B cell (primary cell): ENCODE measurements at places on chromosomes 2 and 18.

- no peaks in the 10 kb centered on the region for H3K36me3 ChIP-seq
- DNase-seq = no peak
- H3K27me3 ChIP-seq = no peaks in the 10 kb centered on the region
- no peaks in the 10 kb centered on the region for H3K4me1 ChIP-seq
Measured at GRCh38 chr18:10120622-10121021, 206.8 kb downstream of the VAPA start.

- no peaks in the 10 kb centered on the region for H3K36me3 ChIP-seq
- no peak for DNase-seq
- H3K4me3 ChIP-seq = no peak overlapping the region
- no peak overlapping the region for H3K27ac ChIP-seq
- H3K27me3 ChIP-seq = no peaks in the 10 kb centered on the region
Measured at GRCh38 chr2:102337481-102338386, 17.9 kb upstream of the IL18R1 start.

GRCh38 chr2:126413079-126413478, 242.9 kb upstream of the GYPC start:
- DNase-seq = no peak
- H3K27me3 ChIP-seq = no peaks in the 10 kb centered on the region
- no peak overlapping the region for H3K27ac ChIP-seq
- no peaks in the 10 kb centered on the region for H3K4me1 ChIP-seq
- no peaks in the 10 kb centered on the region for H3K36me3 ChIP-seq

DNA sequence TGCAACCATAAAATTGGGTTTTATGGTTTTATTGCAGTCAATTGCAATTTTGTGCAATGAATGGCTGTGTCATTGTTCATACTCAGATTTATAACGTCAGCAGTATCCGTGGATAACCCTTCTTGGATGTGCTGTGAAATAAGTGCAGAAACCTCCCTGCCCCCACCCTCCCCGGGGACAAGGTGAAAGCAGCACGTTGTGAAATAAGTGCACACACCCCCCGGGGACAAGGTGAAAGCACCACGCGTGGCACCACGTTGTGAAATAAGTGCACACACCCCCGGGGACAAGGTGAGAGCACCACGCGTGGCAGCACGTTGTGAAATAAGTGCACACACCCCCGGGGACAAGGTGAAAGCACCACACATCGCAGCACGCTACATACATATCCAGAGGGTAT, 93.6 kb upstream of the NFATC1 start:
- peaks cover 43% of the 10 kb centered on the region for H3K36me3 ChIP-seq
- DNase-seq = no peak
- no peaks in the 10 kb centered on the region for H3K4me1 ChIP-seq
- H3K27me3 ChIP-seq = no peaks in the 10 kb centered on the region
- no peak overlapping the region for H3K4me3 ChIP-seq

DNA sequence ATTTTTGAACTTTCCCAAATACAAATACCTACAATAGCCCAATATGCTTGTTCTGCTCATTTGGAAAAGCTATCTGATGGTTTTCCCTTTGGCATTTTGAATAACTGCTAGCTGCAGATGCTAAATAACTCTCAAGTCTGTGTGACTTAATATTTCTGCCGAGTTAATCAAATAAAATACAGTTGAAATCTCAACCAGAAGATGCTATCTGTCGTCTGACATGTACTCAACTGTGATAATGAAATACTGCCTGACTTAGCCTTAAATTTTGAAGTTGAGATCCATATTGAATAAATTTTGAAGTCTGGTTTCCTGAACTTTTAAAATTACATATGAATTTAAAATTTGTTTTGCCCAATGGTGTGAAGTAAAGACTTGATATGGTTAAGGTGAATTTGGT, 204.4 kb upstream of the MEX3C start:
- H3K36me3 ChIP-seq = no peaks in the 10 kb centered on the region
- no peak for DNase-seq
- no peak overlapping the region for H3K27ac ChIP-seq

GRCh38 chr2:26584656-26585055, 56.5 kb downstream of the CIB4 start:
- DNase-seq = no peak
- no peaks in the 10 kb centered on the region for H3K27me3 ChIP-seq
- no peaks in the 10 kb centered on the region for H3K4me1 ChIP-seq
- no peak overlapping the region for H3K27ac ChIP-seq
- H3K4me3 ChIP-seq = no peak overlapping the region

- H3K4me3 ChIP-seq = no peak overlapping the region
- DNase-seq = no peak
- H3K4me1 ChIP-seq = no peaks in the 10 kb centered on the region
- H3K27me3 ChIP-seq = no peaks in the 10 kb centered on the region
- H3K27ac ChIP-seq = no peak overlapping the region
- no peaks in the 10 kb centered on the region for H3K36me3 ChIP-seq
Measured at GRCh38 chr18:59616501-59616900, 80.7 kb downstream of the CCBE1 start.

DNA sequence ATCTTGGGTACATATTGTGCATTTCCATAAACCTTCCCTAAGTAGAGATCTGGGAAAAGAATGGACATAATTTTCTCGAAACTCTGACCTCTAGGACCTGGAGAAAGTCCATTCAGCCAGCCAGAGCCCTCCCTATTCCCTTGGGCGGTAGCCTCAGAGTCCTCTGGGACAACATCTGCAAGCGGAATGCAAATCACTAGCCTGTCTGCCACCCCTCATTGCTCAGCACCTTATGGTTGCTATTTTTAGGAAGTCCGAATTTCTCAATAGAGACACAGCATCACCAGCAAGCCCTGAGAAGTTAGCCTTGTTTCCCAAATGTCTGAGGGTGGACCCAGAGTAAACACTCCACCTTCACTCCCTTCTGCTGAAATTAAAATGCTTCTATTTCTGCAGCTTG, 17.6 kb upstream of the CD28 start:
- peaks cover 54% of the 10 kb centered on the region for H3K27me3 ChIP-seq
- peak; percentile 58 for DNase-seq
- no peak overlapping the region for H3K27ac ChIP-seq
- no peaks in the 10 kb centered on the region for H3K36me3 ChIP-seq
- no peak overlapping the region for H3K4me3 ChIP-seq
- H3K4me1 ChIP-seq = peaks cover 29% of the 10 kb centered on the region

GRCh38 chr2:232483923-232484627, 3.6 kb downstream of the ECEL1 start:
- peaks cover 4% of the 10 kb centered on the region for H3K27me3 ChIP-seq
- no peak overlapping the region for H3K4me3 ChIP-seq
- no peak overlapping the region for H3K27ac ChIP-seq
- H3K4me1 ChIP-seq = peaks cover 11% of the 10 kb centered on the region
- no peak for DNase-seq
- H3K36me3 ChIP-seq = no peaks in the 10 kb centered on the region

GRCh38 chr18:79941473-79942119, 9.9 kb downstream of the SLC66A2 start:
- DNase-seq = no peak
- no peaks in the 10 kb centered on the region for H3K27me3 ChIP-seq
- no peak overlapping the region for H3K4me3 ChIP-seq
- peaks cover 15% of the 10 kb centered on the region for H3K4me1 ChIP-seq
- H3K36me3 ChIP-seq = peaks cover 50% of the 10 kb centered on the region
- no peak overlapping the region for H3K27ac ChIP-seq

DNA sequence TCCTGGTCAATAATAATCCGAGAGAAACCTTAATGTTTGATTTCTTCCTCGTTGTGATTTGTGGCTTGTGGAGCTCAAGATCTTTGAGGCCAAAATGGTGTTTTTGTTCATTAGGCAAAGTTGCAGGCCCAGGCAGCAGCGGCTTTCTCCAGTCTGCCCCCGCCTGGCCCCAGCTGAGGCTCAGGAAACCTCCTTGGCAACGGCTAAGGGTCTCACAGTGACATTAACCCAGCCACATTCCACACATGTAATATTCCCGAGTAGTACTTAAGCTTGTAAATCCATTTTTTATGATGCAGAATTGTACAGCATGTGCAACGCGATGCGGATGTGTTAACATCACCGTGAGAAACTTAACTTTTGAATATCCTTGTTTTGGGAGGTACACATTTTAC, 200.1 kb downstream of the BCL11A start:
- no peak for DNase-seq
- H3K27me3 ChIP-seq = no peaks in the 10 kb centered on the region
- peak overlapping the region; percentile 8 for H3K4me3 ChIP-seq
- H3K36me3 ChIP-seq = no peaks in the 10 kb centered on the region

DNA sequence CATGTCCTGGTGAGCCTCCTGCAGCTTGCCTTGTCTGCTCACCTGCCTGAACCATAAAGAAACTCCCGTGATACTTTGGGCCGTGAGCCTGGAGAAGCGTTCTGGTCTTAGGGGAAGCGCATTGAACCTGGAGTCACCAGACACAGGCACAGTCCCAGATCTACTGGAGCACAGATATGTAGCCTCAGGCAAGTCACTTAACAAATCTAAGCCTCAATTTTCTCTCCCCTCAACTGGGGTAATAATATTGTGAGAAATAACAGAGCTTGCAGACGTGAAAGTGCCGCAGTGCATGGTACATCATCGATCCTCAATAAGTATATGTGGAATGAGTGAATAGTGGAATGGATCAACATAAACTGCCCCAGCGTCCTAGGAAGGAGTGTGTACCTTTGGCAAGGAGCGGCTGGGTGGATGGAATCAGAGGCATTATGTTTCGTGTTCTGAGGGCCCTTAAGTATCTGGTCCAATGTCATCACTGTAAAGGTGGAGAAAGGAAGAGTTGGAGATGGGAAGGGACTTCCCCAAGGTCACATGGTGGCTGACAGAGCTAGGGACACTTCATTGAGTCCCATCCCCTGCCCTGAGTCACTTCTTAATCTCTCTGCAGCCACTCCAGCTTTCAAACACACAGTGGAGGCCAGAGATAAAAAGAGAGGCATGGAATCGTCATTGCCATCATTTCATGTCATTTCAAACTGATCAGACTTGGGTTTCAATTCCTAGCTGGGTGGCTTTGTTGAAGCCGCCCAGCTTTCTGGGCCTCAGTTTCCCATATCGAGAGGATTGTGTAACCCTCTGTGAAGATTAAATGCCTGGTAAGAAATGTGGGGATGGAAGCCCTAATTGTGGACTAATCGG, 172.4 kb downstream of the DDX1 start:
- no peak for DNase-seq
- H3K36me3 ChIP-seq = no peaks in the 10 kb centered on the region
- H3K4me3 ChIP-seq = no peak overlapping the region
- no peaks in the 10 kb centered on the region for H3K4me1 ChIP-seq
- no peak overlapping the region for H3K27ac ChIP-seq
- H3K27me3 ChIP-seq = no peaks in the 10 kb centered on the region

DNA sequence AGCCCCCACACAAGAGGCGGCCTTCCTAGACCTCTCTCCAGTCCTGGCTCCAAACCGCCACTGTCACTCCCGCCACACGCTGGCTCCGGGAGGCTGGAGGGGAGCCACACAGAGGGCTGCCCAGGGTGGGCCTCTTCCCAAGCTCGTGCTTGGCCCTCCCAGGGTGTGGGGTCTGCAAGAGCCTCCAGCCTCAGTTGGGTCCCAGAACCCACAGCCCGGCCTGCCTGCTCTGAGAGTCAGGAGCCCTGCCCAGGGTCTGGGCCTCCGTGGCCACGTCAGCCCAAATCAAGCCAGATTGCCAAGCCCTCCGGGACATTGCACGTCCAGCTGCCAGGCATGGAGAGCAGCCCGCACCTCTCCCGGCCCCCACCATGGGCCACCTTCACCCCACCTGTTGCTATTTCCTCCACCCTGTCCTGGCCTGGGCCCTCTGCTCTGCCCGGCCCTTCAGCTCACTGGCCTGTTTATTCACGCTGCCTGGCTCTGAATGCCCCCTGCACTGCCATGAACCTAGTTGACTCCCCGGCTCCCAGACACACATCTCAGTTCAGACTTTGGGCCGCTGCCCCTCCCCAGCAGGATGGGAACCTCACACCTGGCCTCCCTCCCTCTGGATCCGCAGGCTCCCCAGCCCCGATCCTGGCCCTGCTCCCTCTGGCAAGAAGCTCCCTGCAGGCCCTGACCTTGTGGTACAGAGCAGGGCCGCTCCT, 61.0 kb downstream of the BIN1 start:
- no peaks in the 10 kb centered on the region for H3K36me3 ChIP-seq
- DNase-seq = peak; percentile 5
- H3K27me3 ChIP-seq = no peaks in the 10 kb centered on the region
- H3K4me3 ChIP-seq = no peak overlapping the region

GRCh38 chr18:51430538-51430937, 233.1 kb upstream of the MEX3C start:
- H3K27me3 ChIP-seq = no peaks in the 10 kb centered on the region
- no peaks in the 10 kb centered on the region for H3K4me1 ChIP-seq
- DNase-seq = no peak
- no peak overlapping the region for H3K4me3 ChIP-seq
- no peaks in the 10 kb centered on the region for H3K36me3 ChIP-seq
- H3K27ac ChIP-seq = no peak overlapping the region

- H3K4me1 ChIP-seq = peaks cover 18% of the 10 kb centered on the region
- H3K36me3 ChIP-seq = peaks cover 4% of the 10 kb centered on the region
- peak; percentile 63 for DNase-seq
- H3K27me3 ChIP-seq = no peaks in the 10 kb centered on the region
Measured at GRCh38 chr2:233202531-233202944, 48.9 kb upstream of the ATG16L1 start.

DNA sequence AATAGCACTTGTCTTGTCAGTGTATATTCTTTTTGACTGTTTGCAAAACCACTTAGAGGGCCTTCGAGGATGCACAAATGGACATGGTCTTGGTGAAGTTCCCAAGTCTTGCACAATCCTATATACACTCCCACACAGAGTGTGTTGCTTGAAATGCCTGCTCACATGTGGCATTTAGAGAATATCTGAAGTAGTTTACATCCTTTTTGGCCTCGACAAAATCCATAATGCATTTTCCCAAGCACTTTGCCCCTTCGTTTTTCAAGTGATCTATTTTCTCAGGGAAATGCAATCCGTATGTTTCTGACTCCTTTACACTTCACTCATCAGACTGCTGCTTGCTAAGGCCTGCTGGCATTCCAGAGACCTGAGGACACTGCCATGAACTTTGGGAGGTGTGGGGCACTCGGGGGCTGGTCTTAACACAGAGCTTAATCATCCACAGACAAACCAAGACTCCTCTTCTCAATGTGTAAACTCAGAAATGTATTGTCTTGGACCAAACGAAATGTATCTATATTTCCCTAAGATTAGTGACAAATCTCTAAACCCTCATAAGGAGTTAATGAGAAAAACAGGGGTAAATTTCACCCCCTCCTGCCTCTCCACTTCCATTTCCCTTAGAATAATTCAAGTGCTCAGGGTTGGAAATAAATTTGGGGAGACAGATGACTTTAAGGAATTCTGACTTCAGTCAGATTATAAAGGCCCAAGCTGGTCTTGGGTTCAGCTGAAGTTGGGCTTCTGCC, 219.3 kb upstream of the APCDD1 start:
- no peaks in the 10 kb centered on the region for H3K4me1 ChIP-seq
- no peaks in the 10 kb centered on the region for H3K36me3 ChIP-seq
- H3K27me3 ChIP-seq = no peaks in the 10 kb centered on the region
- H3K27ac ChIP-seq = no peak overlapping the region
